NCI-H1092 treated with DMSO at 0.1 percent for 48 hours (cell line): ENCODE measurements at places on chromosomes 11 and 22.

- no peak for DNase-seq
These were observed 34.4 kb downstream of the PRDM11 start for GRCh38 chr11:45180848-45181192.

GRCh38 chr11:83115551-83115950 lies 41.4 kb upstream of the PCF11 start:
- DNase-seq, result no peak

GRCh38 chr22:30296833-30297232 lies 7.5 kb upstream of the CASTOR1 start:
- DNase-seq, result no peak

GRCh38 chr11:118441770-118442275 lies 5.5 kb downstream of the KMT2A start:
- no peak for DNase-seq

GRCh38 chr11:134750619-134751018 lies 338.6 kb upstream of the B3GAT1 start:
- no peak for DNase-seq

DNA sequence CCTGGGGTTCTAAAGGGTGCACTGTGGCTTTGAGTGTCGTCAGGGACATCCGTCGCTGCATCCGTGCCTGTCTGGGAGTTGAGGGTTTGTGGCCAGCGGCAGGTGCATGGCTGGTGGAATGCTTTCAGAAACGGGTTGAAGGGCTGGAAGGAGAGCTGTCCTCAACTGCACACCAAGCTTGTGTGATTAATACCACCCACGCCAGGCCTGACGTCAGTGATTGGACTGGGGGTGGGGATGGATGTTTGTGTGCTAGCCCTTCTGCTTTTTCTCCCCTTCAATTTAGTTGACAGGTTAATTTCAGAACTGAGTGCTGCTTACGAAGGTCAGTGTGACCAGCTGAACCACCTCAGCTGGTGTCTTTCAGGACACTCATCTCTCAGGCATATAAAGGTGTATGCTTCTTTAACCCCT lies 3.2 kb upstream of the GAB2 start:
- DNase-seq, result peak; percentile 27

GRCh38 chr11:5250543-5251204 lies 1.0 kb upstream of the HBG1 start:
- no peak for DNase-seq

DNA sequence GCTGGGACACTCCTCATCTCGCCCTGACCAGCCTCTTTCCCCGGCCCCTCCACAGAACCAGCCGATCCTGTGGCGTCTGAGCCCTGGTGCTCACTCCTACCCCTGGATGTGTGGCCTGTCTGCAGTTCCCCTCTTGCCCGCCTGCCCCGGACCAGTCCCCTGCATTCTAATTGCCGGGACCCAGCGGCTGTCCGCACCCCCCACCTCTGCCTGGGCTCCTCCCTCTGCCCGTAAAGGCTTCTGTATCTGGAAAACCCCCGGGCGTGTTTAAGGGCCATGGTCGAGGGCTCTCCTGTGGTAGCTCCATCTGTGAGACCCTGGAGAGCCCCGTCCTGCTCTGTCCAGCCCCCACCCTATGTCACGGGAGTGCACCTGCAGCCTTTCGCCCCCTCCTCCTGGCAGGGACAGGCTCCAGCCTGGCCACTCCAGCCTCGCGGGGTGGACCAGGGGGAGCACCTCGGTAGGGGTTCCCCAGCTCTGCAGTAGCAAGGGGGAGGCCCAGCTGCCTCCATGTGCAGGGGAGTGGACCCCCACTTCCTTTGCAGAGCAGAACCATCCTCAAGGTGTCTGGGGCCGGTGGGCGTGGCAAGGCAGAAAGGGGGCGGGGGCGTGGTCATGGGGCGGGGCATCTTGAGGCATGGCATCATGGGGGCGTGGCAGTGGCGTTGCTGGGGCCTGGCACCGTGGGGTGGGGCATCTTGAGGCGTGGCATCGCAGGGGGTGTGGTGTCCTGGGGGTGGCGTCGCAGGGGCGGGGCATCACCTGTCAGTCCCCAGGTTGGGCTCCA lies 430.4 kb downstream of the TBC1D22A start:
- DNase-seq, result no peak

DNA sequence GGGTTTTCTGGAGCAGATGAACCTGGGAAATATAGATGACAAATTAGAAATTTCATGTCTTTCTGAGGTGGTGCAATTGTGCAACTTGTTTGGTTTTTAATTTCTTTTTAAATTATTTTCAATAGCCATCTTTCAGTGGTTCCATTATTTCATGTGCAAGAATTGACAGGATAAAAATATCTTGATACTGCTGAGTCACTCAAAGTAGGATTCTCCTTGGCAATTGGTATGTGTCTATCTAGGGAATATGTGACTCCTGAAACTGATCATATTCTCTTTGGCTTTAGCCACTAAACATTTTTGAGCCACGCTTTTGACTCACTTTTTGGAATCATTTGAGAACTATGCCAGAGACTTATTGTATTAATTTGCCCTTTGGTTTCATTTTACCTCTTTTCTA lies 331.5 kb downstream of the KCNA4 start:
- DNase-seq, result no peak

DNA sequence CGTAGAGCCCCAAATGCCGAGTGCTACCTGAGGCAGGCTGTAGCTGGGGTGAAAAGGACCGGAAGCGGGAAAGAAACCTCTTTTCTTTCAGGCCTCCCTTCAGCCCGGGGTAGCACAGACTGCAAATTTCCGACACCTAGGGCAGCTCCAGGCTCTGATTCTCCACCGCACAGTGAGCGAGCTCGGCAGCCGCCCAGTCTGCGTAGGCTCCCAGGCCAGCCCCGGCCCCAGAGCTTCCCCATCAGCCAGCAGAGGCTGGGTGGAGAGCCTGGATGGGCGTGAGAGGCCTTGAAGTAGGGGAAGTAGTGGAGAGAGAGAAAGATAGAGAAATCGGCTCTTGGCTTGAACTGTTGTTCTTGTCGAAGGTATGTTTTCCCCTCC lies 9.3 kb upstream of the PAX6 start:
- no peak for DNase-seq

- DNase-seq, result no peak
These were observed 23.4 kb downstream of the KIAA1671 start for GRCh38 chr22:24975813-24976341.

GRCh38 chr11:46386674-46387073 lies 4.9 kb downstream of the CHRM4 start:
- no peak for DNase-seq

GRCh38 chr11:86663291-86663690 lies 9.1 kb downstream of the ME3 start:
- DNase-seq, result no peak

DNA sequence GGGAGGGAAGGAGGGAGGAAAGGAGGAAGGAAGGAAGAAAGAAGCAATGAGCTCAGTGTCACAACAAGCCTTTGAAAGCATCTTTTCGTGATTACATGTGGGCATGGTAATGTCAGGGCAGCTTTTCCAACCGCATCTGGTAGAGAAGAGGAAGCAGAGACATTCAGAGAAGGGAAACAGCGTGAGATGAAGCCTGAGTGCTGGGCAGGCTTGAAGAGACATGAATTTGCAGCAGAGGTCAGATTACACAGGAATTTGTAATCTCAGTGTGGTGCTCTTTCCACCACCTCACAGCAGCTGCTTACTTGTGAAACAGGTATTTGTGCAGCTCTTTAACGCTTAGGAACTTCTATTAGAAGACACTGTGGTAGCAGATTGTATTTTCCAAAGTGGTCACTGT lies 289.5 kb upstream of the C11orf87 start:
- DNase-seq, result no peak

DNA sequence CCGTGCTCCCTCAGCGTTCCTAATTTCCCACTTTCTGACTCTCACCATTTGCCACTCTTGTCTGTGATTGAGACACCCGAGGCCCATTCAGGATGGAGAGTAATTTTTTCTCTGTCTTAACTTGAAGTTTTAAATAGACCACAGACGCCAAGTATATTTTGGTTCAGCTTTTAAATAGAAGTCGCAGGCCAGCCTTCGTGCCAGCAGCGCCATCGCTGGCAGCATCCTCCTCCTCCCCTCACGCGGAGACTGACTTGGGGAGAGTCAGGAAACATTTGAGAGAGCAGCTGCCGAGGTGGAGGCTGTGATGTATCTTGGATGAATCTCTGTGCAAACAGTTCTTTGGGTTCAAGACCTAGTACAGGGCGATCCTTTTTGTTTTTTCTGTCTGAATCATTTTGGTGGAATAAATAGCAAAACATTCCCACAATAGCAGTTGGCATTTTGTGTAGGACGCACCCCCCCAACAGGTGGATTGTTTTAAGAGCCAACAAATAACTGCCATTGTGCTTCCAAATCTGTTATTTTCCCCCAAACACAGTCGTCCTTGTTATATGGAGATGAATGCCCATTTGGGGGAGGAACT lies 889 bp upstream of the DMC1 start:
- peak; percentile 56 for DNase-seq

GRCh38 chr11:30585125-30585891 lies 845 bp downstream of the MPPED2 start:
- no peak for DNase-seq

DNA sequence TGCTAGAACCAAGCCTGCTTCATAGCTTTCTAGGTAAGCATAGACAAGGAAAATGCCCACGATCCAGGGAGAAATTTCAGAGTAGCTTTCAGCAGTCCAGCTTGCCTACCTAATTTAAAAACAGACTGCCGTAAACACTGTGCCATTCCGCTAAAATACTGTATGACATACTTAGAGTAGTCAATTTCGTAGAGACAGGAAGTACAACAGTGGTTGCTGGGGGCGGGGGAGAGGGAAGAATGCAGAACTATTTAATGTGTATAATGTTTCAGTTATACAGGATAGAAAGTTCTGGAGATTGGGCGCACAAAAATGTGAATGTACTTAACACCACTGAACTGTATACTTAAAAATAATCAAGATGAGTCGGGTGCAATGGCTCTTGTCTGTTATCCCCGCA lies 56.7 kb downstream of the C11orf58 start:
- DNase-seq, result no peak

- DNase-seq, result no peak
These were observed 3.5 kb downstream of the ZP1 start for GRCh38 chr11:60870733-60871377.

DNA sequence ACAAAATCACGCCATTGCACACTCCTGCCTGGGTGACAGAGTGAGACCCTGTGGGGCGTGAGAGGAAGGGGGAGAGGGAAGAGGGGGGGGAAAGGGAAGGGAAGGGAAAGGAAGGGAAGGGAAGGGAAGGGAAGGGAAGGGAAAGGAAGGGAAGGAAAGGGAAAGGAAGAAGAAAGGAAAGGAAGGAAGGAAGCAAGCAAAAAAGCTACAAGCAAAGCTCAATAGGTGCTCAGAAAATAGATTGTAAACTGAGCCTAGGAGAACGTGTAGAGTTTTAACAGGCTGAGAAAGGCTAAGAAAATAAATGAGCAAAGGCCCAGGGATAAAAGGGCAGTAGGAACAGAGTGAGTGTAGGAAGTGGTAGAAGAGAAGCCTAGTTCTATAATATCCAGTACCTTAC lies 30.8 kb upstream of the GDPD4 start:
- no peak for DNase-seq

- peak; percentile 17 for DNase-seq
These were observed 67.5 kb downstream of the GAB2 start for GRCh38 chr11:78350091-78350645.

DNA sequence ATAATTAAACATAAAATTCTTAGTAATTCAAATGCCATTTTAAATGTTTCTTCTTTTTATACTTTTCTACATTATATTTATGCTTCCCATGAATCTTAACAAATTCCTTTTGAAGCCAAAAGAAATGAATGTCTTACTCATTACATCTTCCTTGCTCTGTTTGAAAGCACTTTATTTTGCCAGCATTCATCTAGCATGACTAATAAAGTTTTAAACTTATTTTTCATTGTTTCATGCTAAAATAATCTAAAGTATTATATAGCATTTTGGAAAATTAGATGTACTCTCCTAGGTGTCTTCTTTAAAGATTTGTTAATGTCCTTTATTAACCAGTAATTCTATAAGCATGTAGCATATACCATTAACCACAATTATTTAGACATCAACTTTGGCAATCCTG lies 9.7 kb upstream of the PIWIL4 start:
- DNase-seq, result no peak

GRCh38 chr22:47236161-47236560 lies 473.7 kb downstream of the TBC1D22A start:
- no peak for DNase-seq

GRCh38 chr22:37968452-37969251 lies 15.2 kb downstream of the POLR2F start:
- DNase-seq, result no peak

DNA sequence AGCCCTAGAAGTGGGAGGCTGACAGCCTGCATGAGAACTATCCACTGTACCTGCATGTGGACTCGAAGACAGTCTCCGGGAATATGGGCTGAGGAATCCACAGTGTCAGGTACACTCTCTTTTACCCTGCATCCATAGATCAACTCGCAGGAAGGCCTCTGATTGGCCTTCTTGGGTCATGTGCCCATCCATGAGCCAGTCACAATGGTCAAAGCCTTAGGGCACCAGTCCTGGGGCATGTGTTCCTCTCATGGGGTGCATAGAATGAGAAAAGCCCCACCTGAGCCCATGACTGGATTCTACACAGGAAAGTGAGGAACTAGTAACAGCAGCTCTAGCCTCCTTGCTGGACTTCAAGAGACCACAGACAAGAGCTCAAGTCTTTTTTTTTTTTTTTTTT lies 10.6 kb downstream of the ART1 start:
- no peak for DNase-seq

GRCh38 chr11:66877588-66878385 lies 20.9 kb downstream of the LRFN4 start:
- DNase-seq, result no peak

GRCh38 chr22:35739076-35739930 lies 21.6 kb downstream of the APOL5 start:
- no peak for DNase-seq

DNA sequence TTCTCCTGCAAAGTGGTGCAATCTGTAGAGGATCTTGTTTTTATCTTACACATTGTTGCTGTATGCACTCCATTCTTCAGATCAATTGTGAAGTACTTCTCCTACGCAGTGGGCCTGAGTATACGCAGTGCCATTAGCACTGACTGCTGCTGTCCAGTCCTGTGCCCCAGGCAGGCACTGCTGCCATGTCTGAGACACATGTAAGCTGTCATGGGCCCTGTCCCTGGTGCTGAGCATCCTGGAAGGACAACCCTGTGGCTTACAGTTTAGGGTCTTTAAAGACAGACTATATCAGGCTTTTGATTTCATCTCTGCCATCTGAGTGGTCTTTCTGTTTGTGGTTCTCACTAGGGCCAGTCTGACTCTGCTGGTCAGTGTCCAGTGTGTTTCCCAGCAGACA lies 44.8 kb upstream of the PTPN5 start:
- no peak for DNase-seq

GRCh38 chr11:118202599-118203422 lies 22.0 kb downstream of the JAML start:
- DNase-seq, result no peak

DNA sequence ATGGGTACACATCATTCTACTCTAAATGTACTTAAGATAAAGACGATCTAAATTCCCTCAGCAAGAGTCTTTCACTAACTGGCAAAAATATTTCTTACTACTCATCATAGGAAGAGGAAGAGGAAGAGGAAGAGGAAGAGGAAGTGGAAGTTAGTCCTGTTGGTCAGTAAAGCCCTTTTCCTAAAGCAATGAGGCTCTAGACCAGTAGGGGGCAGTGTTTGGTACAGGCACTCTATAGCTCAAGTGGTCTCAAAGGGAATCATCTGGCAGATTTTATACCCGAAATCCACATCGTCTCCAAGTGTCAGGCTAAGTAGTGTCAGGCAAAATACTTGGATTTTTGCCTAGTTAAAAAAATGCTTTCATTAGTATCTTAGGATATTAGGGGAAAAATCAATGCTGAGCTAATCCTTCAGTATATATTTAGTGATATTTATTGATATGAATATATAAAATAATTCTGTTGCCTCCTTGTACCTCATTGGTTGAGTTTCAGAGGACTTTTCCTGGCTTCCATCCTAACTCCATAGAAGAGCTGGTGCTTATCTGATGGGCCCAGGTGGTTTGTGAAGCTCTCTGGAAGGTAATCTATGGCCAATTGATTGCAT lies 7.7 kb downstream of the BLID start:
- DNase-seq, result peak; percentile 82
